ENCODE measurements at places on chromosomes 4 and X.

DNA sequence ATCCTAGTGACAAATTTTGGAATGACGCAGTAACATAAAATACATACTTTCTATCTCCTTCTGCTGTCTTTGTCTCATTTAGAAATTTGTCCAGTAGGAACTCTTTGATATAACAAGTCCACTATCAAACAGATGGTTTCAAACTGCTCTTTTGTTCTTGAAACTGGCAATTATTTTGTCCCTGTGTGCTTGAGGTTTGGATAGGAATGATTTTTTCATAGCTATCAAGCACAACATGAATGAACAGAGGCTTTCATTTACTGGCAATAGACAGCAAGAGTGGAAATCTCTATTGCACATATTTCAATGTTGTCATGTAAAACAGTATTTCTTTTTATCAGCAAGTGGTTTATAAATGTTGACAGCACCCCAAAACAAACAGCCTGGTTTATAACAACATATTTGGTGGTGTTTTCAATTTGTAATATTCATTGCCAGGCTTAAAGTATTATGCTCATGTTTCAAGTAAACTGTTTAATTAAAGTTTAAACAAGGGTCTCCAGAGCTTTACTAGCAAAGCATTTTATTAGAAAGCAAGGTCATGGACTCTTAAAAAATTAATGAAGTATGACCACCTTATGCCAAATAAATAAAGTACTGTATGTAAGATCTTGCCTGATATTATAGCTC, 60.0 kb downstream of the TIGD2 start:
- DNase-seq, result no peak

DNA sequence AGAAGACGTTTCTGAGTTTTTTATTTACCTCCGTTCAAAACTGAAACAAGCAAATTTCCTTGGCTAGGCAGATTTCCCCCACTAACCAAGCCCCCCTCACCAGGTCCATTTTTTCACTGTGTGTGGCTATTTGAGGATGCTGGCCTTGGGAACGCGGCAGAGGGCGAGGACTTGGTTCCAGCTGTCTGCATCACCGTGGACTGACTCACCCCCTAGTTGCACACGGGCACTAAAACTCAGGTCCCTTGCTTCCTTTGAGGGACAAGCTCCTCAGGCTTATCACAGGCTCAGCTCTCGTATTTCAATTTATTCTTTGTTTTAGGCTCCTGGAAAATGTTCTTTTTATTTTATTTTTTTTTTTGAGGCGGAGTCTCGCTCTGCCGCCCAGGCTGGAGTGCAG, 8.4 kb upstream of the MTNR1A start:
- DNase-seq, result no peak

DNA sequence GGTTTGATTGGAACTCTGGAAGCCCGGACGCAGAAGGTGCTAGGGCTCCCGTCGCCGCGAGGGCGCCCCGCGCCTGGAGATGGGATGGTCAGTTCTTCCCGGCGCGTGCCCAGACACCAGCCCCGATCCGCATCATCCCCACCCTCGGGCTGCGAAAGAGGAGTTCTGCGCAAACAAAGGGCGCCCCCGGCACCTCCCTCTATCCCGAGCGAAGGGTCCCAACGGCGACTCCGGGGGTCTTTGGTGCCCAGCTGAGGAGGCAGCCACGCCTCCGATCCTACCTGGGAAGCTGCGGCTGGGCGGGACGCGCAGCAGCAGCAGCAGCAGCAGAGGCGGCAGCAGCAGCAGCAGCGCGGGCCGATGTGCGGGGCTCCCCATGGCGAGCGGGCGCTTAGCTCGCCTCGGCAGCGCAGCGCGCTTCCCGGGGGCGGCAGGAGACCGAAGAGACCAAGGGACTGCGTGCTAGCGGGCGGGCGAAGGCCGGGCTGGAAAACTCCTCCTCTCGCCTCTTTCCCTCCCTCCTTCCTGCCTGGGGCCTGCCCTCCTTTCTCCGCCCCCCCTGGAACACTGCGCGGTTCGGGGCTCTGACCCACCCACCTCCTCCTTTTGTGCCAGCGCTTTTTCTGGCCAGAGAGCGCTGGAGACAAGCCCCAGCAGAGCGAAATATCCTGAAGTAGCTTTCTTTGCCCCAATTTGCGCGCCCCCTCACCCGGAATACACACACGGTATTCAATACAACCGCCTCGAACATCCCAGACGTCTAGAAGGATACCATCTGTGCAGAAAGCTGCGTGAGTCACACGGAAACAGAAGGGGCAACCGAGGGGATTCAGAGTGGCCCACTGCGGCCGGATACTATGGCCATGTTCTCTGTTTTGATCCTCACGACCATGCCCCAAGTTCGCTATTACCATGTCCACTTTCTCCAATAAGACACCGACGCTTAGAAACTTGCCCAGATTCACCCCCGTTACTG, at the start of gene SRPX:
Gene SRPX, minus strand, starts transcription at position 457 of the 976 bp plus-strand sequence. Its CDS starts 79 bp downstream, at position 378.
- no peak for DNase-seq

DNA sequence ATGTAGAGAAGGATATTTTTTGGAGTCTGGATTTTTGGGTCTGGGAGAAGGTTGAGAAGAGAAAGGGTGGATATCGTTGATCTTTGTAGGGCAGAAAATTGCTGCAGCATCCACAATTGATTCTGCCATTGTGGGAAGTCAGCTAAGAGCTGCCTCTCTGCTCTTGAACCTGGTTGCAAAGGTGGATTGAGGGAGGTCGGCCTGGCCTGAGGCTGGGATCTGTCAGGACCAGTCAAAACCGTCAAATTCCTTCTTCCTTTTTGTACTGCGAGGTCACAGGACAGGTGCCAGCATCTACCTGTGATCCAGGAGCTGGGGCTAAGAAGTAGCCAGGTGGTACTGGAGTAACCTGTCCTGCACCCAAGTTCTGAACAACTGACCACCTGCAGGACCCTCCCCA, 93.7 kb downstream of the SHOX start:
- DNase-seq, result no peak

- DNase-seq, result no peak
These were observed 324.0 kb downstream of the ARHGAP10 start for GRCh38 chr4:148055844-148056243.

DNA sequence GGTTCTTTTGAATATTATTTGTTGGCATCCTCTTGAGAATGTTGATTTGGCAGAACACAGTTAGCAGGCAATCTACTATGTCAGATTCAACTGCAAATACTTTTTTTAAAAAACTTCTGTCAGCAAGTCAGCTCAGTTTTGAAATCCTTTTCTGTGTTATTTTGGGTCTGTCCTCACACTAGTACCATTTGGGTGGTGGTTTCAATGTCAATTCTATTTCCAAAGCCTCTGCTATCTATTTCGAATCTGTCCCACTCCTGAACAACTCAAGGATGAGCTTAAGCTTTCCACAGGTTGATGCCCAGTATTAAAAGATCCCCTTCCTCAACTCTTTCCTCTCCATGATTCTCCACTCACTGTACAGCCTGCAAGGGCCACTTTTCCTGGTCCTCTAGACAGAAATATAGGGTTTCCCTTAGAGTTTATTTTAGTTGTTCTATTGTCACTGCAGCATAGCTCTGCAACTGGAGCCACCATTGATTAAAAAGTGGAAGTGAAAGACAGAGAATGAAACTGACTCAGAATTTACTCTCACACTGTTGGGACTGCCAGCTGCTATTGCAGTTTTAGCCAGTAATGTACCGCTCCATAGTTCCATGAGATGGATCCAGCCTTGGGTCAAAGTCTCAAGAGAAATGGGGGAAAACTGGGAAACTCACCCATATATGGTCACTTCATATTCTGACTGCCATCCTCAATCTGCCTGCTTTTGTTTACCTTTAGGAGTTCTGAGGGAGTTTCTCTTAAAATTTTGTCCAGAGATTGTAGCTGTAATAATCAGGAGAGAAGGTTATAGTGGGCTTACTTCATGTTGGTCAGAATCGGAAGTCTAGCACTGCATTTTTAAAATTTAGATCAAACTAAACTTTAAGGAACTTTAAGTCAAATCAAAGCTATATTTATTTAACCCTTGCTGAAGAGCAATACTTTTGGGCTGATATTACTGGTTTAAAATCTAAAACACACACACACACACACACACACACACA, 14.6 kb downstream of the HDX start:
- DNase-seq, result no peak

GRCh38 chr4:15003891-15004738, 1.8 kb downstream of the CPEB2 start:
- no peak for DNase-seq

GRCh38 chr4:105483840-105484239, 10.0 kb upstream of the PPA2 start:
- no peak for DNase-seq

GRCh38 chr4:158652920-158653319, 18.8 kb downstream of the C4orf46 start:
- DNase-seq, result no peak

GRCh38 chr4:88102026-88102425, 56.4 kb downstream of the ABCG2 start:
- no peak for DNase-seq

- no peak for DNase-seq
These were observed 1180.8 kb upstream of the PABPC4L start for GRCh38 chr4:135382280-135382959.

DNA sequence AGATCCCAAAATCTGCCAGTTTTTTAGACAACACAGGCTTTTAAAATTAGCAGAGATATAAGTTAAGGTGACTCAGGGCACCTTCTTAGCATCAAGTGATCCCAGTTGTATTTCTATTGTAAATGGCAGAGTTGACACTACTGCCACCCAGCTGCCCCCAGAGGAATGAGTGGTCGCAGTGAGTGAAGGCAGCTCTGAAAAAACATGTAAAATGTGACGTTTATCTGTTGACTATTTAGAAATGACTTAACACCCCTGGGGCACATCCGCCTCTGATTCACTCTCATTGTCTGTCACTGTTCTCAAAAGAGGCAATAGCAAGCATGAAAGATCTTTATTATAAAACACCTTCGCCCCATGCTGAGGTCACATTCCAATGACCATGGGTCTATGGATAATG, 592.4 kb downstream of the ACTRT1 start:
- no peak for DNase-seq

- DNase-seq, result no peak
These were observed 55.9 kb upstream of the GABRA2 start for GRCh38 chr4:46445710-46446314.

- no peak for DNase-seq
These were observed 276.3 kb upstream of the AGA start for GRCh38 chr4:177718514-177718913.

DNA sequence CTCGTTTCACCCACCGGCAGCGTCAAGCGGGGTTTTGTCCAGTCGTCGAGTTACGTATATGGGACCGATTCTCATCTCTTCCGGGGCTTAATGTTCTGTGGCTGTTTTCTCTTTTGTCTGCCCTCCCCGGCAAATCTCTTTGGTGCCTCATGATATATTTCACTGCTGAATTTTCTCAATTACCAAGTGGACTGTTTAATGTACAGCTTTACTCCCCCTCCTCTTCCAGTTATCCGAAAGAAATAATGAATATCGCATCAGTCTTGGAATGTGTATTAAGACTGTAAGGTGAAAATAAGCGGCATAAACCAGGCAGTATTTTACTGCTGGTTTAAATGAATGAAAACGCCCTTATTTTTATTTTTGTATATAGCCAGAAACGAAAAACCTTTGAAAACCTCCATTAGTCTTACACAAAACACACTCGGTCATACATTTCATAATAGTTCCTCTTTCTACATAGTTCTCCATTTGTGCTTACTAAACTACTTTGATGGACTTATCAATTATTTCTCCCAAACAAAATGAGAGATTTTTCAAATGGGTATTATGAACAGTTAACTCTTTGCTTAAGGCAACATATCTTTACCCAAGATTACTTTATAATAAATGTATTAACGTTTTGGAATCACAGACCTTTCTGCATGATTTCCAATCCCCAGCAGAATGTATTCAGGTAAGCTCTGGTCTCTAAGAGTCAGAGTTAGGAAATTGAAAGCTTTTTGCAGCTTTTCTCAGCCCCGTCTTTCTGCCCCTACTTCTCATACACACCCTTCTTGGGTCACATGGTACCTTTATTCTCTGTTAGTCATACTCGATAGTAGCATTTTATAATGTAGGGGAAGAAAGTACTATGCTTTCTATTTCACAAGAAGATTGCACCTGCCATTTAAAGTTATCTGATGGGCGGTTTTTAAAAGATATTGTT, 979 bp downstream of the RP2 start:
- DNase-seq, result no peak

- no peak for DNase-seq
These were observed 2.1 kb upstream of the MTNR1A start for GRCh38 chr4:186557486-186557885.

- DNase-seq, result no peak
These were observed 11.5 kb downstream of the PRDM8 start for GRCh38 chr4:80208610-80209339.

Data from stimulated activated CD4-positive, alpha-beta T cell treated with anti-CD3 and anti-CD28 coated beads, TNF-alpha, amount 100 ng/mL, for 1 hour (primary cell).